ENCODE measurements at places on chromosomes 12 and 14.

DNA sequence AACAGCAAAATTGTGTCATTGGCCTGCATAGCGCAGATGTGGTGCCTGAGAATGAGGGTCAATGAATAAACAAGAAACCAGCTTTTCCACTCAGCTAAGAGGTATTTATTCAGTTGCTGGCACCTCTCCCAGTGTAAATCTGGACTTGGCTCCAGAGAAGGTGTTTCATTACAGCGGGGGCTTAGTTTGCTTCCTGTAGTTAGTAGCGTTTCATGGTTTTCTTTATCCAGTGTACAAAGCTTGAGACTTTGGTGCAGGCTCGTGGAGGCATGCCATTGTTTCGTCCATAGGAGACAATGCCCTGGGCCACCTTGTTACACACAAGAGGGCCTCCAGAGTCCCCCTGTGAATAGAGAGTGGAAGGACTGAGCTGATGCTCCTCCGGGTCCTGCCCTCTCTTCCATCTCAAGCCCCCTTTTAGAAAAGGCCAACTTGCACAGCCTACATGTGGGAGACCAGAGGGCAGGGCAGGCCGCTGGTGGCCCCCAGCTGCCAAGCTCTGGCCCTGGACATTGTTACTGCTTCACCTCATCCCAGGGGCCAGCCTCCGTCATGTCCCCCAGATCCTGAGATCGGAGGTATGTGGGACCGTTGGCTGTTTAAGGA is 3.0 kb downstream of the GZMB start:
- DNase-seq: no peak

- DNase-seq: no peak
Measured at GRCh38 chr12:80040075-80040738, 59.1 kb upstream of the OTOGL start.

DNA sequence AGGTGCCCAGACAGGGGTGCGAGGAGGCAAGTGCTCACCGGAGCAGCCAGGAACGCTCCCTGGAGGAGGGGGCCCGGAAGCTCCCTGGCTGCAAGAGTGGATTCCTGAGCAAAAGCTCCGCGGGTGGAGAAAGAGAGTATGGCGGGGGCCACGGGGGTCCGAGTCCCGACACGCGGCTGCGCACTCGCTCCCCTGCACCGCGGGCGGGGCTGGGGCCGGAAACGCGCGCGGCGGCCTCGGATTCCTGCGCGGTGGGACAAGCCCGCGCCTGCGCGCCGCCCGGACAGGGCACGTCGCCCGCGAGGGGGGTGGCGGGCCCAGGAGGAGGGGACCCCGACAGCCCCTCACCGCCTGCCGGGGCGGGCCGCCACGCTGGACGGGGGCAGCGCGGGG is 27.8 kb upstream of the GPR132 start:
- DNase-seq: peak; percentile 73

DNA sequence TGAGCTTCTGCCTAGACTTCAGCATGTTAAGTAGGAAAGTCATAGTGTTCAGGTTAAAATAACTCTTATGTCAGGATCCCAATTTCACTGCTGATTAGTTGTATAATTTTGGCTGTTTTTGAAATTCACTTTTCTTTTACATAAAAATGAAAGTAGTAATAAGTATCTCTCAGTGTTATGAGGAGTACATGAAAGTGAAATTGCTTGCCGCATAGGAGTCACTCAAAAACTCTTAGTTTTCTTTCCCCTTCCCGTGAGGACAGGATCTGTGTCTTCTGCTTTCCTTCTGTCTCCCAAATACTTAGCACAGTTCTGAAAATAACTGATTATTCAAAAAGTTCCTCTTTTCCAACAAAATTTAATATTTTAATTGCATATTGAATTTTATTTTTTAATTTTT is 100.5 kb downstream of the SLC38A4 start:
- DNase-seq: no peak

DNA sequence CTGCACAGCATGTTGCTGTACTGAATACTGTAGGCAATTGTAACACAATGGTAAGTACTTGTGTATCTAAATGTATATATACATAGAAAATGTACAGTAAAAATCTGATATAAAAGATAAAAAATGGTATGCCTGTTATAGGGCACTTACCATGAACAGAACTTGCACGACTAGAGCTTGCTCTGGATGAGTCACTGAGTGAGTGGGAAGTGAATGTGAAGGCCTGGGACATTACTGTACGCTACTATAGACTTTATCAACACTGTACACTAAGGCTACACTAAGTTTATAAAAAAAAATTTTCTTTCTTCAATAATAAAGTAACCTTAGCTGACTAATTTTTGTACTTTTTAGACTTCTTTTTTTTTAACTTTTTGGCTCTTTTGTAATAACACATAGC is 24.2 kb upstream of the NEDD1 start:
- no peak for DNase-seq

DNA sequence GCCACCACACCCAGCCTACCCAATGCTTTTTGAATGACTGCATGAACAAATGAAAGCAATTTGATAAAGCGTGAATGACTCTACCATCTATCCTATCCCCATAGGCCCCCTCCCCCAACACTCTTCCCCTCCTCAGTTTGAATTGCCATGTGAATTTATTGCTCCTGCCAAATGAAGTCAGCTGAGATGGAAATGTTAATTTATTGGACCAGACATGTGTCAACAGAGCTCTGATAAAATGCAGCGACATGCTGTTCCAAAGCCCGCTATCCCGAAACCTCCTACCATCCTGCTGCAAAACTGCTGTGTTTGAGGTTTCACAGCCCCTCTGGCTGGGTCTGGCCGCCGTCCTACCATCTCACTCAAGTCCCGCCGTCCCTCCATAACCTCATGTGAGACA is 360.5 kb downstream of the CACNA1C start:
- no peak for DNase-seq

GRCh38 chr14:93113678-93114067 is 2.1 kb downstream of the ITPK1 start:
- DNase-seq: no peak

GRCh38 chr14:95300697-95301526 is 18.8 kb downstream of the CLMN start:
- DNase-seq: no peak

DNA sequence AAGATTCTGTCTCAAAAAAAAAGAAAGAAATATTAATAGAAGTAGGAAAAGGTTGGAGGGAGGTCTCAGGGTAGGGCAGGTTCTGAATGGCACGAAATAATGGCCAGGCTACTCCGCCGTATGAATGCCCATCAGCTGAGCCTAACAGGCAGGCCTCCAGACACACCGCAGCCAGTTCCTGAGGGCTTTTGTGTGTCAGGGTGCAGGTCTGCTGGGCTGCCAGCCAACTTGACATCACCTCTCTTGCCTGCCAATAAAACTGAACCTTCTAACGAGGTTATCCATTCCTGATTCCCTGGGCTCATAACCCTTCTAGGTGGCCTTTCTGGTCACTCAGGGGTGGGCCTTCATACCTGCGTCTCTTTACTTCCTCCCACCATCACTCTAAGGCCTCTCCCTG is 3.0 kb downstream of the IFI27 start:
- DNase-seq: no peak

GRCh38 chr12:31822761-31823160 is 93.9 kb upstream of the AMN1 start:
- DNase-seq: no peak

DNA sequence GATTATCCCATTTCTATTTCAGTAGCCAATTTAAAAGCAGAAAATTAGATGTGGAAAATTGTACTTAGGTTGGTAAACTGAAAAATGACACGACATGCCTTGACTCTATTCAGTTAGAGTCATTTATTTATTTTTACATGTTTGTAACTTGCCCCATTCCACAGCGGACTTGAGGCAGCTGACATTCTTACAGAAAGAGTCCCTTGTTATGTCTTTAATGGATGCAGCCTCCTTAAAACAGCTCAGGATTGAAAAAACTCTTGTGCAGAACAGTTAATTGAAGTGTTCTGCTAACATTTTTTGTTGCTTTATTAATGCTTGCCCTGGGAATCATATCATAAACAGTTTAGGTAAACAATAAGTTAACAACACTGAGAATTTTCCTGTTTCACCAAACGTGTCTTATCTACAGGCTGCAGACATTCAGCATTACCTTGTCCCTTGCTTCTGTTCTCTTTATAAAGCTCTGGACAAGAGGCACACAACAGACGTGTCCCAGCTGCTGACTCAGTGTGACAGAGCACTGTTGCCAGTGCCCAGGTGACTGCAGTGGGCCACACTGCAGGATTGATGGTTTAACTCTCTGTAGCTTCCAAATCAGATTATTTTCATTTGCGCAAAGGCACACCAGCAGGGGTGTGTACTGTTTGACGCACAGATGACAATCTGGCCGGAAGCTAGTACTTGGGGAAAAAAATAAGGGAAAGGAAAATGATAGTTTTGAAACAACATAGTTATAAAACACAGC is 101.6 kb downstream of the PELI2 start:
- DNase-seq: no peak

GRCh38 chr12:6057700-6058099 is 66.8 kb downstream of the VWF start:
- no peak for DNase-seq

GRCh38 chr12:40010899-40011774 is 94.7 kb downstream of the SLC2A13 start:
- DNase-seq: peak; percentile 36

- DNase-seq: no peak
Measured at GRCh38 chr12:102504871-102505270, 24.5 kb upstream of the IGF1 start.

DNA sequence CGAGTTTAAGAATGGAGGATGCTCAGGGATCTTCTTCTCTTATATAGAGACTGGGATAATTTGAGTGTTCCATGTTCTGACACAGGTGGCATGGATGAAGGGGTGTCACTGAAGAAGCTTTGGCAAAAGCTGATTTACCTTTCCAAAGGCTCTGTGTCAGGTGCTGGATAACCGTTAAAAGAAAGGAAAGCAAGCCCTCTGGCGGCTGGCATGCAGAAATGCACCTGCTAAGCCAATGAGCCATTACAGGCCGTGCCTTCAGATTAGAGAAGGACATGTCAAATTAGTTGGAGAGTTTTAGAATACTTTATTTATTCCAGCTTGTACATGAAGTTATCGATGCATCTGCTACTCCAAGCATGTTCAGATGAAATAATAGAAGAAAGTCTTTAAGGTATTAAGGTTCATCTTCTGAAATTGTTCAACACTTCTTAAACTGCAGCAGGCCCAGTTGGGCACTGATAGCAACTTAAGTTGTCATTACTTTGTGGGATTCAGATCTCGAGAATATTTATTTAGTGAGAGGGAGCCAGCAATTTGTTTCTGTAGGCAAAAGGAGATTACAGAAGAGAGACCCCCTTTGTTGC is 678.2 kb downstream of the NRXN3 start:
- no peak for DNase-seq

GRCh38 chr14:92459030-92459949 is 54.3 kb upstream of the RIN3 start:
- no peak for DNase-seq

GRCh38 chr14:36515896-36516718 is 3.9 kb downstream of the NKX2-1 start:
- no peak for DNase-seq

GRCh38 chr12:47614521-47614920 is 91.3 kb downstream of the RPAP3 start:
- DNase-seq: no peak

DNA sequence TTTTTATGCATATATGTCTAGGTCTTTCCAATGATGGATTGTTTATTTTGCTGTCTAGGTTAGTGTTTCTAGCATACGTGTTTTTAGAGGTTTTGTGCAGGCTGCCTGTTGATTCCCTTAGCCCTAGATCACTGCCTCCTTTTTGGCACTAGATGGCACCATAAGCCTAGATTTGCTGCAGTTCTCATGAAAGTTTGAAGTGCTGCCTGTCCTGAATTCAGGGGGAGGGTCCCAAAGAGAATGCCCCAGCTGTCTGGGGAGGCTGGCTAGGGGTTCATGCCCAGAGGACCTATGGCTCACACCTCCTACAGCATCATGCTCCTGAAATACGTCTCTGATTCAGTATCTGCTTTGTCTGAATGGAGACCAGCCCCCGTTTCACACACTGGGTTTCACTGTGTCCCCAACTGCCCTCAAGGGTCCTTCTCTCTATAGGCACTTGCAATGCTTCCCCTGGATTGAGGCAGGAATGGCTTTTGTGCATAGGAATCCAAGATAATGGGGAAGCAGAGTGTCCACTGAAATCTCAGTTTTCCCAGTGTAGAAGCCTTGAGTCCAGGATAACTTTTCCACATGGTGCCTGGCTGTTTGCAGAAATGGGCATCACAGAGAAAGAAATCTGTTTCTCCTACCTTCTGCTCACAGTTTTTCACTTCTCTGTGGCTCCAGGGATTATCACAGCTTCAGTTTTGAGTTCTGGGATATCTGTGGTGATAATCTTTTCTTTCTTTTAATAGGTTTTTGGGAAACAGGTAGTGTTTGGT is 14.2 kb upstream of the TXNRD1 start:
- DNase-seq: peak; percentile 27

GRCh38 chr14:98133806-98134205 is 1138.2 kb downstream of the BCL11B start:
- no peak for DNase-seq

DNA sequence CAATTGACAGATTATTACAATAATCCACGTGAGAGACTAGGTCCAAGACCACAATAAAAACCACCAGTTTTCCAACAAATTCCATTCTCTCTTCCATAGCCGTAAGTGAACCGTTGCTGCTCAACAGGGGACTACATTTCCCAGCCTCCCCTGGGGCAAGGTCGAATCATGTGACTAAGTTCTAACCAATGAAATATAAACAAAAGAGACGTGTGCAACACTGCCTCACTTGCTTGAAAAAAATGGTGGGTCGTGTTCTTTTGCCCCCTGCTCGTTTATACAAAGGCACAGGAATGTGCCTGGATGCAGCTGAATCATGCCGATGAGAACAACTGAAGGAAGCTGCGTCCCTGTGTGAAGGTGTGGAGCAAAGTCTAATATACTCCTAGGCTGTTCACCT is 51.1 kb downstream of the HSPB8 start:
- DNase-seq: no peak

DNA sequence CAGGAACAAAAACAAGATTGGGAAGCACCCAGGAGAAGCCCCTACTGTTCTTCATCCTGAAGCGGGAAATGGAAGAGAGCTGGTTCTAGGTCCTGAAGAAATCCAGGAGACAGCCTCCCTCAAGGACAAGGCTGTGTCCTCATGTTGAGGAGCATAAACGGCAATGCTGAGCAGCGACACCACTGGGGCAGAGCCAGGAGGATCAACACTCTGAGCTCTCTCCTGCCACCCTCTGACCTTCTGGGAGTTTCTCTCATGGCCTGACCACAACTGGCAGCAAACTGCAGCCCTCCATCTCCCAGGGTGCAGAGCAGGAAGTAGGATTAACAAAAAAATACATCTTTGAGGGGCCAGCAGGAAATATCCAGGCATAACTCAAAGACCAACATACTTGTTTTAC is 1292.2 kb upstream of the TMEM132C start:
- DNase-seq: no peak

DNA sequence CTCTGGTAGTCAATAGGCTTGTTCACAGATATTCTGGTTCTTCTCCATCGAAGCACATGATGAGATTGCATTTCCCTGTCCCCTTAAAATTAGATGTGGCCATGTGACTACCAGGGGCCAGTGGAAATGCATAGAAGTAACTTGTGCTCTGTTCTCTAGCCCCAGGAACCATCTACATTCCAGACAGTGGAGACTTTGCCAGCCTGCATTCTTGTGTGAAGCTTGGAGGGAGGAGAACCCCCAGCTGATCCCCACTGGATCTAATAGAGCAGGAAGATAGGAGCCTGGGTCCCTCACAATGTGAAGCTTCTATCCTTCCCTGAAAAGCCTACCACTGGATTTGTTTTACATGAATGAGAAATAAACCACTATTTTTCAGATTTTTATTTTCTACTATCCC is 130.1 kb downstream of the KITLG start:
- no peak for DNase-seq

GRCh38 chr14:96589577-96589976 is 87.4 kb downstream of the PAPOLA start:
- no peak for DNase-seq

Measured in activated naive CD4-positive, alpha-beta T cell treated with anti-CD3 and anti-CD28 coated beads, Interleukin-2, amount 50 U/mL, for 16 hours (primary cell).